Vagina (tissue), 2 donors: ENCODE measurements at places on chromosomes 12 and 14.

GRCh38 chr14:98900798-98901197 is 371.2 kb downstream of the BCL11B start:
- no peak overlapping the region for H3K27ac ChIP-seq
- peaks cover 15% of the 10 kb centered on the region for H3K4me1 ChIP-seq
- no peaks in the 10 kb centered on the region for H3K27me3 ChIP-seq
- no peaks in the 10 kb centered on the region for H3K36me3 ChIP-seq
- H3K4me3 ChIP-seq, result no peak overlapping the region
- DNase-seq, result no peak

- DNase-seq, result no peak
- H3K27ac ChIP-seq, result no peak overlapping the region
- H3K27me3 ChIP-seq, result no peaks in the 10 kb centered on the region
- H3K36me3 ChIP-seq, result no peaks in the 10 kb centered on the region
- H3K4me1 ChIP-seq, result no peaks in the 10 kb centered on the region
Measured at GRCh38 chr12:47616440-47616839, 89.4 kb downstream of the RPAP3 start.

DNA sequence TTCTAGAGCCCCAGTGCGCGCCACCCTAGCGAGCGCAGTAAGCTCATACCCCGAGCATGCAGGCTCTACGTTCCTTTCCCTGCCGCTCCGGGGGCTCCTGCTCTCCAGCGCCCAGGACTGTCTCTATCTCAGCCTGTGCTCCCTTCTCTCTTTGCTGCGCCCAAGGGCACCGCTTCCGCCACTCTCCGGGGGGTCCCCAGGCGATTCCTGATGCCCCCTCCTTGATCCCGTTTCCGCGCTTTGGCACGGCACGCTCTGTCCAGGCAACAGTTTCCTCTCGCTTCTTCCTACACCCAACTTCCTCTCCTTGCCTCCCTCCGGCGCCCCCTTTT is 791 bp downstream of the TMEM233 start:
- H3K27ac ChIP-seq, result no peak overlapping the region
- H3K36me3 ChIP-seq, result no peaks in the 10 kb centered on the region
- H3K4me3 ChIP-seq, result peak overlapping the region; percentile 30
- H3K4me1 ChIP-seq, result no peaks in the 10 kb centered on the region
- DNase-seq, result no peak

- no peaks in the 10 kb centered on the region for H3K27me3 ChIP-seq
- no peak overlapping the region for H3K4me3 ChIP-seq
- no peak overlapping the region for H3K27ac ChIP-seq
Measured at GRCh38 chr12:66638666-66639065, 40.2 kb downstream of the GRIP1 start.

- H3K4me1 ChIP-seq, result peaks cover 84% of the 10 kb centered on the region
- peak overlapping the region; percentile 12 for H3K4me3 ChIP-seq
- H3K36me3 ChIP-seq, result no peaks in the 10 kb centered on the region
- H3K27ac ChIP-seq, result peak overlapping the region; percentile 34
- H3K27me3 ChIP-seq, result no peaks in the 10 kb centered on the region
Measured at GRCh38 chr12:53389702-53390101, 9.7 kb downstream of the SP1 start.

- H3K4me1 ChIP-seq, result peaks cover 19% of the 10 kb centered on the region
- no peaks in the 10 kb centered on the region for H3K27me3 ChIP-seq
- H3K4me3 ChIP-seq, result no peak overlapping the region
Measured at GRCh38 chr14:90253826-90254225, 2.5 kb upstream of the PSMC1 start.
